ENCODE measurements at places on chromosomes 1 and 21.
A peak's percentile ranks its signal among the peaks of the same experiment; 100 is the strongest.

- DNase-seq = no peak
Observed at GRCh38 chr1:60071296-60071695, 2.3 kb downstream of the C1orf87 start.

GRCh38 chr1:226541631-226542622, 6.6 kb upstream of the STUM start:
- DNase-seq = no peak

DNA sequence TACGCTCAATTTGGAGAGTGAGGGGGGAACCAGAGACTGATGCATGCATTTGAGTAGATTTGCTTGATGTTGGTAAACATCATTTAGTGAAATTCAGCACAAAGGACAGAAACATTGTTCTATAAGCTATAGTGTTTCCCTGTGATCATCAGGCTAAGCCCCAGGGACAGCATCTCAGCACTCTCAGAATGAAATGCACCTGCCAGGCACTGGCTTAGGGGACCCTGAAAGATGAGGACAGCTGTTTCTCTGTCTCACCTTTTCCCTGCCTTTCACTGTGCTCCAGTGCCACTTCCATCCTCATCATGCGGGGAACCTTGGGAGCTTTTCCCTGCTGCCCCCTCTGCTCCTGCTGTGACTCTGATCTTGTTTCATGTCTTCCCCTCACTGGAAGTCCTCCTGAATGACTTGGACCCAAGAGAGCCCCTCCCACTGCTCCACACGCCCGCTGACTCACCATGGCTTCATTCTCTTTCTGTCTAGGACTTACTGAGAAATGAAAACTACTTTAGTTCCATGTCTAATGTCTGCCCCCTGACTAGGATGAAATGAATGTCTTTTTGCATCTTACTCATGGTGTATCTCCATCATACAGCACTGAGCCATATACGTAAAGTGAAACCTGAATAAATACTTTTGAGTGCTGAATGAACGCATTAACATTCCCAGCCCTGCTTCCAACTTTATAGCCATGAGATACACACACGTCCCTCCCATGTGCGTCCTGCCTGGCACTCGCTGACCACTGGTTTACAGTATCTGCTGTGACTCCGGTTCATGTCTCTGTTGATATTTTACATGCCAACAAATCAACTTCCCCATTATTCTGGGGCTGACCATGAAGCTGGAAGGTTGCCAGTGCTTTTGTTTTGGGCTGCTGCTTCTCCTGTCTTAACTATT, 182.0 kb downstream of the PCP4 start:
- DNase-seq = no peak

DNA sequence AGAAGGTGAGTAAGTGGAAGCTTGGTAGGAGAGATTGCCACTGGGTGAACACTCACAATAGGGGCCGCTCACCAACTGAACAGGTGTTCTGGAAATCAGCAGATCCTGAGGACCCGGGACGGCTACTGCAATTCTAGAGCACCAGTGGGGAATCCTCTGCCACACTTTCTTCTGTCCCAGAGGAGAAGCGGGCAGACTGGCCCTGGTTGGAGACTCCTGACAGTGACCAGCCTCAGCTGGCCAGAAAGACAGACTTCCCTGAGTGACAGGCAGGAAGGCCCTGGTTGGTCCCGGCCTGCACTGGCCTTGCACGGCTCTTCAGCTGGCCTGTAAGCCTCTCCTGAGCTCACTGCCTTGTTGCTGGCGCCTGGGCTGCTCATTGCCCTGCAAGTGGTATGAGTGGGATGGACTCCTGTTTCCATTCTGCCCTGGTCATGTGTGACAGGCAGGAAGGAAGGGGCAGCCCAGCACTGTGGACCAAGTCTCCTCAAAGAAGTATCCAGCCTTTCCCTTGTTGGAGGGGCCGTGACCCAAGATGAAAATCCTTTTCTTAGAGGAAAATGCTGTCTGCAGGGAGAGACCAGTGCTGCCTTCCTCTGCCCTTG, 34.5 kb downstream of the MAN1C1 start:
- DNase-seq = no peak

- no peak for DNase-seq
Observed at GRCh38 chr1:205199090-205199930, 12.2 kb downstream of the DSTYK start.

GRCh38 chr1:214002472-214002871, 14.7 kb downstream of the PROX1 start:
- DNase-seq = no peak

DNA sequence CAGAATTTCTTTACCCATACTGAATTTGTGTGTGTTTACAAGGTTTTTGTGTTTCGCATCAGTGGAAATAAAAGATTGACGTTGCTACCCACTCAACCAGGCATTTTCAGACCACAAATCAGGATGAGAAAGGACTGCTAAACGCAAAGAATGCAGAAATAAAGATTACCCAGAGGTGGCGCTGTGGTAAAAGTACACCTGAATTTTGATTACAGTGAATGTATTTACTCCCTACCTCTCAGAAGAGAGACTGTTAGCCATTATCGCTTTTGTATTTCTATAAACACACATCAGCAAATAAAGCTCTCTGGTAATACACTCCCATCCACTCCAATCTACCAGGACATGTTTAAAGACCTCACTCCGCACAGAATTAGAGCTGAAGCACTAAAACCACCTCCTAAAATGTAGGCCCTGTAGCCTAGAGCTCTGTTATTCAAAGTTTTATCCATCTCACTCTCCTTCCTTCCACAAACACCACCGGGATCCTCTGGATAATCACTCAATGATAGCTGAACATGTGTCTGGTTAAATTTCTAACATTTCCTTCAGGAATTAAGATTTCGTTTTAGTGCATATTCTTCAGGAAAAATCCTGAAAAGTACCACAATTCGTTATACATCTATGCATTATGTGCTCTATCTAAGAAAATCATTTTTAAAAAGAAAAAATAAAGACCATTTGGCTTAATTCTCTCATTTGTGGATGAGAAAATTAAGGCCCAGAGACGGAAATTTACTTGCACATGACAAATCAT, 2.5 kb upstream of the LMO4 start:
- no peak for DNase-seq

GRCh38 chr21:45069085-45069484, 5.3 kb upstream of the ADARB1 start:
- DNase-seq = no peak

DNA sequence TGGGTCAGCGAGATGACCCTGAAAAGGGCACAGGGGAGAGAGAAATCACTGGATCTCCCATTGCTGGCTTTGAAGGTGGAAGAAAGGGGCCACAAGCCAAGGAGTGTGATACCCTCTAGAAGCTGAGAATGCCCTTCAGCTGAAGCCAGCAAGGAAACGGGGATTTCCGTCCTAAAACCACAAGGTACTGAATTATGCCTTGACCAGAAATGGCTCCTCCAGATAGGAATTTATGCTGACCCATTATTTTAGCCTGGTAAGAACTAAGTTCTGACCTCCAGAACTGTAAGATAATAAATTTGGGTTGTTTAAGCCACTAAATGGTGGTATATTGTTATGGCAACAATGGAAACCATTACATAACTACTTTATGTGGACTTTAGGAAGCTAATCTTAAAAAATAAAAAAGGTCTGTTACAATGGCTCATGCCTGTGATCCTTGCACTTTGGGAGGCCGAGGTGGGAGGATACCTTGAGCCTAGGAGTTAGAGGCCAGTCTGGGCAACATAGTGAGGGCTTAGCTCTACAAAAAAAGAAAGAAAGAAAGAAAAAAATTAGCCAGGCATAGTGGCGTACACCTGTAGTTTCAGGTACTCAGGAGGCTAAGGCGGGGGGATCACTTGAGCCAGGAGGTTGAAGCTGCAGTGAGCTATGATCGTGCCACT, 3.6 kb upstream of the H6PD start:
- peak; percentile 31 for DNase-seq

GRCh38 chr1:65429078-65429477, 8.6 kb downstream of the LEPR start:
- no peak for DNase-seq

GRCh38 chr1:20234788-20235535, 48.6 kb upstream of the PLA2G2C start:
- no peak for DNase-seq

- DNase-seq = no peak
Observed at GRCh38 chr1:234258071-234258470, 115.2 kb upstream of the COA6 start.

GRCh38 chr1:36377791-36378492, 7.8 kb downstream of the STK40 start:
- no peak for DNase-seq

DNA sequence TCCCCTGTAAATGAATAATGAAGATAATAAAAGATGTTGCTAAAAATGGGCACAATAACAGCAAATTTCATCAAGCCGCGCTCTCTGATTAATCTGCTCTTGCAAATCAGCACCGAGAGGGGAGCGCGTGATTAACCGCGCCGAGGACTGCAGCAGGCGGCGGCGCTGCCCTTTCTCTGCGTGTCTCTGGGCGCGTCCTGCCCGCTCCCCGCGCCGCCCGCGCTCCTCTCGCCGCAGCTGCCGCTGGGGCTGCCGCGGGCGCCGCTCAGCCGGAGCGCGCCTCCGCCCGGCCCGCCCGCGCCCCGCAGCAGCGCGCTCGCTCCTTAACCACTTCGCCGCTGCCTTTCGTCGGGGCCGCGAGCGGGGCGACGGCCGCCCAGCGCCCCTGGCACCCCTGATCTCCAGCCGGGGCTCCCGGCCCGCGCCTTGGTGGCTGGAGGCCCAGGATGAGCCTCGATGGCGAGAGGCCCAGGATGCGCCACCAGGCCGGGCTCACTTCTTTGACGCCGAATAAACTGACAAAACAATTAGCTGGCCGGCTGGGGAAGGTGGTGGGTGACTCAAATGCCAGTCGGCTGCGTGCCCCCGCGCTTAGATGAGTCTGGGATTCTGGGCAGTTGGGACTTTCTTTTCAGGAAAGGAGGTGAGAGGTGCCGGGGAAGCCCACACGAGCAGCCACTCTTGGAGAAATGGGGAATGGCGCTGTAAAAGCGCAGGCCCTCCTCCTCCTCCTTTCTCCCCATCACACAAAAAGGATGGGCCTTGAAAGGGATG, 221.4 kb upstream of the PKN2 start:
- DNase-seq = no peak

- no peak for DNase-seq
Observed at GRCh38 chr1:91120936-91121335, 99.1 kb upstream of the ZNF644 start.

DNA sequence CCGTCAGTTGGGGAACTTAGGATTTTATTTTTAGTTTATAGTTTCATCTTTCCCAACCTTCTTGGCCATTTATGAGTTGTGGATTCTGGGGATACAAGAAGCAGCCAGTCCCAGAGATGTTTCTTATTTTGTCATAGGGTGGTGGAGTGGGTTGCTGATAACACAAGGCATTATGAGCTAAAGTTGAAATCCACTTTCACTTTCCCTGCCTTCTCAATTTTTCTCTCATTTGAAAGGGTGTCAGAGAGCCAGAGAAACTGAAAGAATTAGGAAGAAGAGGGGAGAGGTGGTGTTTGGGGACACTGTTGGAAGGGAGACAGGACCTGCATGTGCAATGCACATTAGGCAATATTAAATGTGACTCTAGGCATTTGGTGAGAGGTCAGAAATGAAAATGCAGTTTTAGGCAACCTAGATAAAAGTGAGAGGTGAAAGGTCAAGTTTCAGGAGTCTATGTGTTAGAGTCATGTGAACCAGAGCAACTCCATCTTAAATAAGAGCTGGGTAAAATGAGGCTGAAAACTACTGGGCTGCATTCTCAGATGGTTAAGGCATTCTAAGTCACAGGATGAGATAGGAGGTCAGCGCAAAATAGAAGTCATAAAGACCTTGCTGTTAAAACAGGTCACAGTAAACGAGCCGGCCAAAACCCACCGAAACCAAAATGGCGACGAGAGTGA, 71.1 kb upstream of the F3 start:
- no peak for DNase-seq

GRCh38 chr21:36909901-36910561, 56.4 kb downstream of the HLCS start:
- no peak for DNase-seq

GRCh38 chr1:45244660-45245059, 38.3 kb upstream of the ZSWIM5 start:
- DNase-seq = no peak

GRCh38 chr1:1348420-1349255, 580 bp downstream of the DVL1 start:
- peak; percentile 90 for DNase-seq

Data from spleen (tissue), 13 donors.